ENCODE measurements at places on chromosomes 7 and 10. TPM values are rescaled to one million over a fixed set of nuclear protein-coding genes. Genes with fewer than 3 reads are reported as not detected.

DNA sequence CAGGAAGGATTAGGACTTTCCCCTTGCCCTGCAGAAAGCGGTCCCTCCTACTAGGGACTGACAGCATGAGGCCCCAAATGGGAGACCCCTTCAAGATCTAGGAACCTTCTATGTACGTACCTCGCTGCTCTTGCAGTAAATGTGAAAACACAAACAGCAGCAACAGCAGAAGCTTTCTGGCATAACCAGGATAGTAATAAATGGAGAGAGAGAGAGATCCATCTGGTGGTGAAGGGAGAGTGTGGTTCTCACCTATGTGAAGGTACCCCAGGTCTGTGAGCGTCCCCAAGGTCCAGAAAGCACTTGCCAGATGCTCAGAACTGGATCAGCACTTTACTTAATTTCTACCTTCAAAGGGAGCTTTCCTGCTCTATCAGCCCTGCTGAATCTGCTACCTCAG lies 592.7 kb downstream of the PARD3 start:
- no peak for DNase-seq

DNA sequence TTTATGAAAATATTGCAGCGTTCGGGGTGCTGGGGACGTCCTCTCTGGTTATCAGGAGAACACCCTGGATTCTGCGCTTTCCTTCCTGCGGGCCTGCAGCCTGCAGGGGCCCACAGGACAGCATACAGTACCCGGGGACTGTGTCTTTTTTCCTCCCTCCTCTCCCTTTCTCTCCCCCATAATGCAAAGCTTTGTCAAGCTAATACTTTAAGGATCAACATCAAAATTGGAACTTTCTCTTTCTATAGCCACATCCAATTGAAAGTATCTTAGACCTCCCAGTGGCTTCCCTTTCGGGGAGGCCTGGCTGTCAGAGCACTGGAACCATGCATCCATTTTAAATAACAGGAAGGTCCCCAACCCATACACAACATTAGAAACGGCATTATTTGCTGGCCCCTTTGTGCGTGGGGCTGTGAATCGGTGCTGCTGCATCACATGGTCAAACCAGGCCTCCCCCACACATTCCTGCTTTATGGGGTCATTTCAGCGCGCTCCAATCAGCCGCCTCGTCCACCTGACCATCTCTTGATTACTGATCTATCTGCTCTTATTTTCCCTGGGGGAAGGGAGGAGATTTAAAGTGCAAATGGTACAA lies 505.1 kb downstream of the DNAJB6 start:
- DNase-seq, result no peak

DNA sequence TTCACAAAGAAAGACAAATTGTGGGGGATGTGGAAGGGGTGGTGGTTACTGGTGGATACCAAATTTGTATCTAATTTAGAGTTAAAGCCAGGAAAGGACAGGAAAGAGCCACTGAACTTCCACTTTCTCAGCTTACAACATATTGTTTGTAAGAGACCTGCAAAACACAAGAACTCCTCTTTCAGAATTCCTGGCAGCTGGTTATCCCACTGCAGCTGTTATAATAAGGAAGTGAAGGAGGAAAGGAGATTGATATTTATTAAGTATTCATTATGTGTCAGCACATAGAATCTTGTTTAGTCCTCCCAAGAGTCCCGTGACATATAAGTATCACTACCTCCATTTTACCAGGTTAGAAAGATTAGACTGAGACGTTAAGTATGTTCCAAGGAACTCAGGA lies 481.7 kb downstream of the PHTF2 start:
- peak; percentile 69 for DNase-seq

DNA sequence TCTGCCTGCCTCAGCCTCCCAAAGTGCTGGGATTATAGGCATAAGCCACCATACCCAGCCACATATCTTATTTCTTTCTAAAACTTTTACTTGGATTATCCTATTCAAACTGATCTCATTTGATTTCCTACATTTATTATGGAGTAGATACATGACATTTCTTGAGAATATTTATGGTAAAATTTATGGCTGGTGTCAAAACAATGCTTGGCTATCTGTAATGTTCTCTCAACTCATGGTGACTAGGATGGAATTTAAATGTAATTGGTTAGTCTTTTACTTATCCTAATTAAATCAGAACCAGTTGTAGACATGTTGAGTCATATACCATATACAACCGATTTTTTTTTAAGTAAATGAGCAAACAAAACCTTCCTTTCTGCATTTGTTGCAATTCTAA lies 4.1 kb downstream of the NUP42 start:
- no peak for DNase-seq

DNA sequence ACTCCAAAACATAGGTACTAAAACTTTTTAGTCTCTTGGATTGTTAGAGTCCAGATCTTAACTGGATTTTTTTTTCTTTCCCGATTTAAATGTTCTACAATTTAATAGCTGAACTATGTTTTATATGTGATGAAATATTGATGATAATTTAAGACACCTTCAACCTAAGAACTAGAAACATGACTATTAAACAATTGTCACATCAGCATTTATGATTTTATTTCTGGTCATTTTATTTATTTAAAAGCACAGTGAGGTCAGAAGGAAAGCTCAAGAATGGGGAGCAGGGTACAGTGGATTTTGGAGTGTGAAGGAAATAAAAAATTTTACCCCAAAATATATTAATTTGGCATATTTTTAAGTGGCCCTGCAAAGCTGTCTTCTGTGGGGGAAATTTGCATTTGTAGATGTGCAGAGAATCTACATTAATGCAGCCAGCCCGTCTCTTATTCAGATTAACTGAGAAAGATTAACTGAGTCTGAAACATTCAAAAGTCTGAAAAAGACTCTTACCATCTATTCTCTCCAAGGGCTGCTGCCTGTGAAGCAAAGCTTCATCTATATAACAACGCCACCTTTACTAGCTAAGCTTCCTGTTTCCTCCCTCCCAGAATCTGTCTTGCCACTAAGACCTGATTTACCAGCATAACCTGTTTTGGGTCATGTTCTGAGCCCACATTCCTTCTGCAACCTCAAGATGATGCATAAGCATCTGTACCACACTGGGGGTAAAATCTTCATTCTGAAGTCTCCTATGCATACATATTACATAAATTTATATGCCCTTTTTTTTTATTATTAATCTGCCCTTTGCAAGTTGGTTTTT lies 86.4 kb downstream of the TMEM106B start:
- DNase-seq, result no peak

GRCh38 chr7:108824840-108825580 lies 255.3 kb downstream of the DNAJB9 start:
- no peak for DNase-seq

DNA sequence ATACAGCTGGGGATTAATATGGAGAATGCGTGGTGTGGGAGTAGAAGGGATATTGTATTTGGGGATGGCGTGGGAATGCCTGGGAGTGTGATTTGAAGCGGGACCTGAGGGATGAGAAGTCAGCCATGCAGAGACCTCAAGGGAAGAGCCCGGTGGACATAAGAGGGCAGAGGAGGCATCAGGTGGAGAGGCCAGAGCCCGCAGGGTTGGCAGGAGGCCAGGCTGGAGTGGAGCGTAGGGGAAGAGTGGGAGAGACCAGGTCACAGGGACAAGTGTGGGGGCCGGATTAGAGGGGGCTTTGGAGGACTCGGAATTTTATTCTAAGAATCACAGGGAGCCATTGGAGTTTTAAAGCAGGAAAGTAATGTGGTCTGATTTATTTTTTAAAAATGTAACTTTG lies 2.0 kb downstream of the NDUFB2 start:
- DNase-seq, result no peak

DNA sequence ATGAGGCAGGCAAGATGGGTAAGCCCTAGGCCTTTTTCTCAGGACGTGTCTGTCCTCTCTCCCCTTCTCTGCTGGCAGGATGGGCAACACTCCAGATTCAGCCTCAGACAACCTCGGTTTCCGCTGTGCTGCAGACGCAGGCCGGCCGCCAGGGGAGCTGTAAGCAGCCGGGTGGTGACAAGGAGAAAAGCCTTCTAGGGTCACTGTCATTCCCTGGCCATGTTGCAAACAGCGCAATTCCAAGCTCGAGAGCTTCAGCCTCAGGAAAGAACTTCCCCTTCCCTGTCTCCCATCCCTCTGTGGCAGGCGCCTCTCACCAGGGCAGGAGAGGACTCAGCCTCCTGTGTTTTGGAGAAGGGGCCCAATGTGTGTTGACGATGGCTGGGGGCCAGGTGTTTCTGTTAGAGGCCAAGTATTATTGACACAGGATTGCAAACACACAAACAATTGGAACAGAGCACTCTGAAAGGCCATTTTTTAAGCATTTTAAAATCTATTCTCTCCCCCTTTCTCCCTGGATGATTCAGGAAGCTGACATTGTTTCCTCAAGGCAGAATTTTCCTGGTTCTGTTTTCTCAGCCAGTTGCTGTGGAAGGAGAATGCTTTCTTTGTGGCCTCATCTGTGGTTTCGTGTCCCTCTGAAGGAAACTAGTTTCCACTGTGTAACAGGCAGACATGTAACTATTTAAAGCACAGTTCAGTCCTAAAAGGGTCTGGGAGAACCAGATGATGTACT lies 13.1 kb downstream of the PHKG1 start:
- DNase-seq, result peak; percentile 46

DNA sequence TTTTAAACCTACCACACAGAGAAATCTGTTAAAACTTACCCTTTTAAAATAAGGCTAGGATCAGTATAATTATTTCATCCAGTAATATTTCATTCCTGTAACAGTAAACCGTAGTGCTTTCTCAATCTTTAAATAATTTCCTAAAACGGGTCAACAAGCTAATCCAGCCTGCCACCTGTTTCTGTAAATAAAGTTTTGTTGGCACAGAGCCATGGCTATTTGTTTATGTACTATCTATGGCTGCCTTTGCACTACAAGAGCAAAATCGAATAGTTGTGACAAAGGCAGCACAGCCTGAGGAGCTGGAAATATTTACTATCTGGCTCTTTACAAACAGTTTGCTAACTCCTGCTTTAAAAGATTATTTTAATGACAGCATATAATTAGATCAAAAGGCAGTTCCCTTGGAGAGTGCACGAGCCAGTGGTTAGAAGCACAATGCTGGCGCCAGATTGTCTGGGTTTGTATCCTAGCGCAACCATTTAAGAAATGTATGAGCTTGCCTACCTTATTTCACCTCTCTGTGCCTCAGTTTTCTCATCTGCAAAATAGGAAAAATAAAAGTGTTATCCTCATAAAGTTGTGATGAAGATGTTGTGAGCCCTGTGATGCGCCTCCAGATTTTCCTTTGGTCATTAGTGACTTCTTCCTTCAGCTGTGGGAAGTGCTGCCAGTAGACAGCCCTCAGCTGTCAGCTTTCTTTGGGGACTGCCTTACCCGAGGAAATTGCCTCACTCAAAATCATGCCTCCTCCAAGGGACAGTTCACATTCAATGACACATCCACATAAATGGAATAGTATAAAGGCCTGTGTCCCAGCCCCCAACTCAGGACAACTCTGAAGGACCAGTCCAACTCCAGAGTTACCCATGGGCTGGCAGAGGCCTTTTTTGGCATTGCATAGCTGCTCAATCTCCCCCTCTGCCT lies 11.8 kb upstream of the MIOS start:
- DNase-seq, result peak; percentile 91

DNA sequence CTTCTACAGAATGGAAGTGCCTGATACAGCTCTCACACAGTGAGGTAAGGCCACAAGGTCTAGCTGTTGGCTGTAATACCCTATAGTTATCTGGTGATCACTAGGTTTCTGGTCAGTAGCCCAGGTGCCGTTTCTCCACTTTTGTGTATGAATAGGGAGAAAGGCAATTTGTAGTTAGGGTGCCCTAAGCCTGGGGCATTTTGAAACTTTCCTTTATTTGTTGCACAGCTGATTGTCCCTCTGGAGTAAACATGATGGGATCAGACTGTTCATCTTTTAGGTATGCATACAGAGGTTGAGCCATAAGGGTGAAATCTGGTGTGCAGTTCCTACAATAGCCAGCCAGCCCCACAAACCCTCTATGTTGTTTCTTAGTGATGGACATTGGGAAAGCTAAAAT lies 112.4 kb downstream of the ANKRD26 start:
- no peak for DNase-seq

DNA sequence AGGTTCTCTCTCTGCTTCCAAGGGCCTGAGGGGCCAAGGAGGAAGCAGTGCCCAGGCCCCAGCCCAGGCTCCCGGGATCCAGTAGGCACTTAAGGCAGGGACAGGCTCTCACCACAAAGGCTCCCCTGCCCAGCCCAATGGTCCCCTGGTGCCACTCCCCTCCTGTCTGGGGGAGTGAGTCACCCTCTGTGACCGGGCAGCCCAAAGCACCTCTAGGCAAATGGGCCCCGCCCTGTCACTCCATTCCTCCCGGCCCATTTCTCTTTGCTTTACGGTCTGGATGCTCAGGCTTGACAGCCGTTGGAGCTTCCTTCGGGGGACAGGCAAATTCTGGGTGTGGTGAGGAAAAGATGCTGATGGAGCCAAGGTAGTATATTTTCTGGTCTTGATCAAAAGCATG lies at the start of gene CALHM3:
Gene CALHM3 (minus strand): TSS at position 106 of the 400 bp plus-strand sequence. CDS start 208 bp downstream, outside the sequence.
- no peak for DNase-seq

DNA sequence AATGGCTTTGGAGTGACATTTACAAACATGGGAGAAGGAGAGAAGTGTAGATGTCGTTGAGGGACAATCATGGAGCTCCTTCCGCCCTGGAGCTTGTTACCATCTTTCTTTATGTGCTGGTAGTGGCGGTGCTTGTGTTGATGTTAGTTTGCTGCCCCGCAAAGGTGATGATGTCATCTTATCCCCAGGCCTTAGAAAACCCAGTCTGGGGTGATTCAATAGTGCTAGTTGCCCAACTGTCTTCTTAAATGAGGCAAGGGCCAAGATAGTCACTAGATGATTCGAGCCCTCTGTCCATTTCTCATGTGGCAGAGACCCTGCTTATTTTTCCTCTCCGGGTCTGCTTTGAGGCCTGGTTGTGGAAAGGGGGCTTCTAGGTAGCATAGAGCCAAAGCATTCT lies 277.4 kb downstream of the CCSER2 start:
- no peak for DNase-seq

DNA sequence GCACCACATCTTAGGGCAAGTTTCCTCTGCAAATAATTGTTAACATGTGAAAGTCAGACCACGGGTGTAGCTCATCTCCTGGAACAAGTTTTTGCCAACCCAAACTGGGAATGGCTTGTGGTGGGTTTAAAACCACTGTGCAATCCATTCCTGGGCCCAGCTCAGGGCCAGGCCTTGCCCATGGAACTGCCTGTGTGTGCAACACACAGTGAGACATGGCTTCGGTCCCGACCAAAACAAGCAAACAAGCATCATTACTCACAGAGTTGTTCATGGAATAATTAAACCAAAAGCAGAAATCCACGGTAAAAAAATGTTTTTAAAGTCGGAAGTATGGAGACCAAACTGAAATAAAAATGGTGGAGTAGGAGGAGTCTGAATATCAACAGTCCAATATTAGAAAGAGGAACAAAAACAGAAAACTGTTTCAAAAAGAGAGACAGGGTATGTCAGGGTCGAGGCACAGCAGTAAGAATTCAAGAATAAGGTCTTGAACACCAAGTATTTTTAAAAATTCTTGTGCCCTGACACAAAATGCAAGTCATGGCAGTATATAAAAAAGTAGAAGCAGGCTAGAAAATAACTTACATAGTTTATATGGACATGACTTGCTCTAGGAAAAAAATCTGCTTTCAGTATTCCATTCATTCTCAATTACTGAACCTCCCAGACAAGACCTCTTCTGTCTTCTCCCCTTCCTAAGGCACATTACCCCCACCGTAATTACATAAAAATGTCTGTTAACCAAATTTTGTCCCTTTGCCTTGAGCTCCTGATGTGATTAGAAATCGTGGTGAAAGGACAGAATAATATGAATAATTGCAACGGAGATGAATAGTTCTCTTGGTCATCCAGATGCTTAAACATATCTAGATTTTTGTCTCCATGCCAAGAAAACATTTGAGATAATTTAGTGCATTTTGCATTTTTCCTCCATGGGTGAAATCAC lies 88.4 kb downstream of the FAS start:
- DNase-seq, result no peak

- no peak for DNase-seq
Measured at GRCh38 chr10:128993911-128994538, 473.0 kb upstream of the MGMT start.

Gene FAM25G
- total RNA-seq, result not detected

Gene ING3
- total RNA-seq, result 20.7 TPM

All from LHCN-M2 (cell line).